ENCODE measurements at places on chromosomes 6 and 20.

- DNase-seq: no peak
Measured at GRCh38 chr6:136684466-136684865, 107.8 kb downstream of the MAP3K5 start.

- no peak for DNase-seq
Measured at GRCh38 chr6:38118791-38119365, 299.4 kb downstream of the ZFAND3 start.

GRCh38 chr6:154648888-154649205, 84.4 kb upstream of the SCAF8 start:
- DNase-seq: no peak

DNA sequence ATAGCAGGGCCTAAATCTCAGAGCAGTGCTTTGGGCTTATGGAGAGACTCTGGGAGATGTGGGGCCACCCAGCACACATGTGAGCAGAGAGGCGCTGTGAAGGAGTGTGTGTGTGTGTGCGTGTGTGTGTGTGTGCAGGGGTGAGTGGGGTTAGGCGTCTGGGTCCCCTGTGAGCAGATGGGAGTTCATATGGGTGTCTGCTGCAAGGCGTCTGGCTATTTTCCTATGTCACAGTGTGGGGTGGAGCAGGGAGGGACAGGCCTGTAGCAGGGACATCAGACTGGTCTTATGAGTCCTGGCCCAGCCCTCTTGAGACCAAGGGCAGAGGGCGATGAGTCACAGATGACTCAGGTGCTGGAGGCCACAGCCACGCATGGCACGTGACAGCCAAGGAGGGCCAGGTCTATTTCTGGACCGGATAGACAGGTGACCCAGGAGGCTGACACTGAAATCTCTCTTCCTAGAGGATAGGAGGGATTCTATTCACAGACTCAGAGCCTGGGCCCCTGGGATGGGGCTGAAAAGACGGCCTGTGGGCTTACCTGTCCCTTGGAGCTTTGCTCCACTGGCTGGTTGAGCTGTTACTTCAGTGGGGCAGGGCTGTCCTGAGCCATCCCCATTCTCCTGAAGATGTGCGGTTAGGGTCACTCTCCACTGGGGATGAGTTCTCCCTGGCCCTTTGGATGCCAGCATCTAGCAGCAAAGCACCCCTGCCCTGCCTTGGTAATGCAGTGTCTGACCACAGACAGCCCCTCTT, 28.9 kb downstream of the VEGFA start:
- no peak for DNase-seq

GRCh38 chr20:63216041-63216848, at the start of gene YTHDF1:
TSS of gene YTHDF1 (minus strand) at chr20:63216131. CDS start at chr20:63215892, 239 bp downstream.
- peak; percentile 82 for DNase-seq

- DNase-seq: no peak
Measured at GRCh38 chr20:39849664-39850063, 839.4 kb downstream of the MAFB start.

DNA sequence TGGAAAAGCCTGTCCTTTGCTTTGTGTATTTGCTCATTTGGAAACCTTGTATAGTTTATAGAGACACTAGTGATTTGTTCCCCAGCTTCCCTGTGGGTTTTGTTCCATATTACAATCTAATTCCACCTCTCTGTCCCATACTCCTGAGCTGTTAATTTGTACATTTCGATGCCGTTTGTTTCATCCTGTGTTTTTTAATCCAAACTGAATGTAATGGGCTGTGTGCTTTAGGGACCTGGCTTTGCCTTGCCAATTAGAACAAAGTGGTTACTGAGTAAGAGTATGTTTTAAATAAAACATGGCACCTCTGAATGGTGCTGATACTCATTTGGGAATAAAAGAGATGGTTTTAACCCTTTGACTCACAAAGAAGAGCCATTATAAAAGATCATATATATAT, 122.3 kb downstream of the ZFAND3 start:
- no peak for DNase-seq

- DNase-seq: no peak
Measured at GRCh38 chr6:1486387-1486786, 97.0 kb downstream of the FOXF2 start.

- no peak for DNase-seq
Measured at GRCh38 chr6:36368421-36368820, 19.0 kb downstream of the ETV7 start.

DNA sequence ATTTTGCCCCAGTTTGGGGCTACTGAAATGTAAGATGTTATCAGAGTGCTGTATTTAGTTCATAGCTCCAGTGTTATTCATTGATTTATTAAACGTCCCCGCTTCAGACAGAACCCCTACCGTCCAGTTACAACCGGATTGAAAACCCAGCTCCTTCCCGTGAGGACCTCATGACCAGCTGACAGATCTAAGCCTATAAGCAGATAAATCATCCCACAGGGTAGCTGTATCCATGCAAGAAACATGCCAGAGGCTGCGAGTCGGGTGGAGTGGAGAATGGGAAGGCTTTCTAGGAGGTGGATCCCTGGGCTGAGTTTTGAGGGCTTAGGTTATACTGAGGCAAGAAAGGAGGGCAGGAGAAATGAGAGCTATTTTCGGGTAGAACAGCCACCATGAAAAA, 260.0 kb downstream of the ARID1B start:
- no peak for DNase-seq

DNA sequence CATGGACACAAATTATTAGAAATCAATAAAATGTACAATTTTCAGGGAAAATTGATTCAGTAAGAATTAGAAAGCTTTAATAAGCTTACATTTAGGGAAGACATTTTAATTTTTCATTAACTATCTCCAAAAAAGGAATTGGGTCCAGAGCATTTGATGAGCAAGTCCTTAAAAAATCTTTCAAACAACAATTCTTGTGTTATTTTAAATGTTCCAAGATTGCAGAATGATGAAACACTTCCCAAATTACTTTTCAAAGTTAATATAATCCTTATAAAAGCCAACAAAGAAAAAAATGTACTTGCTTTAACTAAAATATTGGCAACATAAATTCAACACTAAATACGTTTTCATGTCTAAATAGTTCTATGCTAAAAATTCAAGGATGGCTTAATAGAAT, 102.0 kb downstream of the ADAT2 start:
- DNase-seq: no peak

- DNase-seq: peak; percentile 8
Measured at GRCh38 chr6:41278699-41279405, 7.6 kb downstream of the TREM1 start.

DNA sequence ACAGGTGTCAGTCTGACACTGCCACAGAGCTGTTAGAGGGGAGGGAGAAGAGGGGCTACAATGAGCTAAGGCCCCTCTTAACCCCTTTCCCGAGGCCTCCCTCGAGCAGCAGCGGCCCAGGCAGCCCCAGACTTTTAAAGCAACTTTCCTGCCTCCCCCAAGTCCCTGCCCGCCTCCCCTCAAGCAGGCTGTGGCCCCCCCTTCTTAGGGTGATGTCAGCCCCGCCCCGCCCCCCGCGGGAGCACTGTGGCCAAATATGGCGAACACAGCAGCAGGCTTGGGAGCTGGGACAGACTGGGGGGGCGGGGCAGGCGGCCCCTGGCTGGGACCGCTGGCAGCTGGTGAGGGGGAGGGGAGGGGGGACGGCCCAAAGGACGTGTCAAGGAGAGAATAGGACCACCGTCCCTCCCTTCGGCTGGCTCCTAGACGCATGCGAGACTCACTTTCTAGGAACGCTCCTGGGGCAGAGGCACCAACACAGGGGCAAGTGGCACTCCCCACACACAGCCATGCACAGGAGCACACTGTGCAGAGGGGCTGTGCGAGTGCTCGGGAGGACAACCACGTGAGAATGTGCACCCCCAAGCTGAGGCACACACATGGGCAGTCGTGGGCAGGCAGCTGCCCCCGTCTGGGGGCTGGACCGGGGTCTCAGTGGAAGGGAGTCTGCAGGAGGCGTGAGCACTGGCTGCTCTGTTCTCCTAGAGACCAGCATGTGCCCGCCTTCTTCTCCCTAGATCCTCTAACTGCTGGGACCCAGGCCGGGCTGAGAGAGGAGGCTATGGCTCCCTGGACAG, 6.7 kb downstream of the TEAD3 start:
- DNase-seq: no peak

DNA sequence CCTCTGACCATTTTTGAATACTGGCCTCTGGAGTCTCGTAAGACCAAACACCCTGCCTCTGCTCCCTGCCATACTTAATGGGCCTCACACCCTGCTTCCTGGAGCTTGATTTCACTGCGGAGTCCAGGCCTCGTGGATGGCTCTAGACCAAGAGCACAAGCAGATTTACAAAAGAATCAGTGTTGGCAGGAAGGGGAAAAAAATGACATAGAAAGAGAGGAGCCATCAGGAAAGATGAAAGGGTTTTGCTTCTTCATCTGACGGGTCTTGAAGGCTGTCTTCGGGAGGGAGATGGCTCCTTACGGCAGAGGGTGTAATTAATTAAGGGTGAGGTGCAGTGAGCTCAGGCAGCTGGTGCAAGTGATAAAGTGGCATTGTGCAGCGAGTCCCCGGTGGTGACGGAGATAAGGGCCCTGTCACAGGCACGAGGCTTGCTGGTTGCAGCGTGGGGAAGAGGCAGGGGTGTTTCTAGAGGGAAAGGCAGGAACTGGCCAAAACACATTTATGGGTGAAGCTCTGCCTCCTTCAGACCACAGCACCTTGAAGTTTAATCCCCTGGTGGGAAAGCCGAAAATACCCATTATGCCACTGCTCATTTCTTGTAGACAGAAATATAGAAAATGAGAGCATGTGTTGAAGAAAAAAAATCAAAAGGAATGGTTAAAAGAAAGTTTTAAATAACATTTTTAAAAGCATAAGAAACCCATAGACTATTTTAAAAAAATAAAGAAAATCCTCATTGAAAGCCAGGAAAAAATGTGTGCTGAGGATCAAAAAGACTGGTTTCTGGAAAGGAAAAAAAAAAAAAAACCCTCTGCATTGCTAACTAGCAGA, 128.6 kb upstream of the LRFN2 start:
- DNase-seq: no peak

DNA sequence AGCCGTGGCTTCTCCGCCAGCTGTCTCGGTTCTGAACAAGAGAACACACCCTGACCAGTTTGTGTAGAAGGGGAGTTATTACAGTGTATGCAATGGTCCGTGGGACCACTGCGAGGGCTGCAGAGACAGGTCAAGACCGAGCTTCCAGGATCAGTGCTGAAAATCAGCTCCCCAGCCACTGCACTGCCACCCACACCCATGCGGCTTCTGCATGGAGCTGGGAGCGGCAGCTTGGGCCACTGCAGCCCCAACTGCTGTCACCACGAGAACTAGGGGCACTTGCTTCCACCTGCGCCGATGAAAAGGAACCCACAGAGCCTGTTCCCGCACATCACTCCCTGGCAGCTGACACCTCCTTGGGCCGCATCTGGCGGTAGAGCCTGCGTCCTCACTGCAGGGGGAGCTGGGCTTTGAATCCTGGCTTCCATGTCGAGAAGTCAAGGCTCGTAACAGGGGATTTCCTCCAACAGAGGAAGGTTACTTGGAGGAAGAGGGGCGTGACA, 56.2 kb downstream of the TMEM242 start:
- no peak for DNase-seq

GRCh38 chr6:88864359-88865054, 98.9 kb downstream of the RNGTT start:
- DNase-seq: no peak

DNA sequence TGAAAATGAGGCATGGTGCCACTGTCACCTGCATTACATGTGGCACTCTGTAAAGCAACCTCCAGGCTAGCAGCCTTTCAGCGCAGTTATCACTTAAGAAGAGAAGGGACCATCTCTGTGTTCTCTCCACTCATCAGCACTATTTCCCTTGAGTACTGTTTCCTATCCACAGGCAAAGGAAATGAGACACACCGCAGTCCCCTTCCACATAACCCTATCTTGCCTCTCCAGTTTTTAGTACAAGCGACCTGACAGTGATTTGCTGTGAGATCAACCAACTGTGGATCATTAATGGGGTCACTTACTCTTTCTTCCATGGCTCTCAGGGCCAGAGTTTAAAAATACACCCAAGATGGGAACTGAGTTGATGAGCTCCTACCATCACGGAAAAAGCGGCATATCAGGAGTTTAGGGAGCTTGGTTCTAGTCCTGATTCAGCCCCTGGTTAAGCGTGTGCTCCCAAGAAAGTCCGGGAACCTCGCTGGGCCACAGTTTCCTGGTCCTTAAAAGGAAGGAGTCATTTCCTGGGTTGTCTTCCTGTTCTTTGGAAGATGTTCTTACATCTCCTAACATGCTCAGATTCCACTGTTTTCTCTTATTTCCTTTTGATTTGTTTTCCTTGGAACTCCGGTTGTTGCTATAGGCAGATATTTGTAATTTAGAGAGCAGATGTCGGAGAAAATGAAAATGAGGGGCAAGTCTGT, 27.3 kb downstream of the PRDM1 start:
- no peak for DNase-seq

- DNase-seq: no peak
Measured at GRCh38 chr20:59723108-59723500, 118.8 kb downstream of the PHACTR3 start.

DNA sequence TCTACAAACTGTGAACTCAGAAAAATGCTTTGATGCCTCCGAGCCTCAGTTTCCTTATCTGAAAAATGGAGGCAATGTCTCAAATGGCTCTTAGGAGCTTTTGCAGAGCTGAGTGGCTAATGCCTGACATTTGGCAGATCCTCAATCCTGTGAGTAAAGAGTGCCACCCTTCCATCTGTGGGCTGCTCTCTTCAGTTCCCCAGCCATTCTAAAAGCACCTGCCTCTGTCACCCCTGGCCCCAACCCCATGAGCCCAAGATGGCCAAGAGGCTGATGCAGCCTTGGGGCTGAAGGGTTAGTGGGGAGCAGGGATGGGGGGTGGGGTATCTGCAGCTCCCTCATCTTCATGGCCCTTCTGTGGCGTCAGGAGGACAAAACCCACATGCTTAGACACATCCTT, 14.5 kb upstream of the GUCA1A start:
- DNase-seq: no peak

DNA sequence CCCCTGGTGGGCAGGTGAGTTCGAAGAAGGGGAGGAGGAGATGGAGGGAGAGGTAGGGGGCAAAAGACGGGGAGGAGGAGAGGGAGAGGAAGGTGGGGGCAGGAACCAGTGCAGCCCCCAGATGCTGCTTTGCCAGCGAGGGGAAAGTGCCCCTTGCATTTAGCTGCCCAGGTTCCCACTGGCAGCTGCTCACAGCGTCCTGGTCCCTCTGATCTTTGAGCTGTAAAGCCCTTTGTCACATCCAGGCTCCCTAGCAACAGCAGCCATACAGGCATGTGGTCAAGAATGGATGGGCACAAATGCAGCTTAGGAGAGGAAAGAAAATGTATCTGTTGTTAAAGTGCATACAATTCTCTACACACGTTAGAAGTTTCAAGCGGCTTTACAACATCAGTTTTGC, 160.9 kb downstream of the CD83 start:
- DNase-seq: no peak

- no peak for DNase-seq
Measured at GRCh38 chr6:31588871-31589650, 3.0 kb downstream of the LST1 start.

All from activated naive CD4-positive, alpha-beta T cell (primary cell).